Activated CD4-positive, alpha-beta T cell treated with anti-CD3 and anti-CD28 coated beads, Interleukin-2, Interleukin-4, amounts not matched to agents 100 ng/mL and 50 ng/mL, durations not matched to agents 16 hours and 8 hours (primary cell): ENCODE measurements at places on chromosomes 1 and 21.

GRCh38 chr1:154347961-154348360, 22.6 kb downstream of the ATP8B2 start:
- no peak for DNase-seq

DNA sequence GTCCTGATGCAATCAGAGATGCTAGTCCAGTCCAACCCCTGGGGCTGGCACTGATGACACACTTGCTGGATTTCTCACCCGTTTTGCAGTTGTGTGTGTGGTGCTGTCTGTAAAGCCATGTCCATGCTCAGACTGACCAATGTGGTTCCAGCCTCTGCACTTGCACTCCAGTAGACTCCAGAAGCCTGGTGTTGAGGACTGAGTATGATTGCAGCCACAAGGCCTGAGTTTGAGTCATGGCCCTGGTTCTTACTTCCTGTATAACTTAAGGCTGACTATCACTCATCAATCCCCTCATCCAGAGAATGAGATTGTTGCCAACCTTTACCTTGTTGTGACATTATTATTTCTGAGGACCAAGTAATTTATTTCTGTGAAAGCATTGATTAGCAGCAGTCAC, 34.8 kb upstream of the IKBKE start:
- DNase-seq: peak; percentile 36

DNA sequence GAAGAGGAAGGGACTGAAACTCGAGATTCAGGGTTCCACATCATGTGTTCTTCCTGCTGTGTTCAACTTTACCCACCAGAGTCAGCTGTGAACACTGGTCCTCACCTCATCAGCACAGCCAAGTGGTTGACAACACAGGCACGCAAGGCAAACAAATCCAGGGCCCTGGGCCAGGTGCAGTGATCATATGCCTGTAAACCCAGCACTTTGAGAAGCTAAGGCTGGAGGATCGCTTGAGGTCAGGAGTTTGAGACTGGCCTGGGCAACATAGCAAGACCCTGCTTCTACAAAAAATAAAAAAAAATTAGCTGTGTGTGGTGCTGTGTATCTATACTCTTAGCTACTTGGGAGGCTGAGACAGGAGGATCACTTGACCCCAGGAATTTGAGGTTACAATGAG, 8.4 kb upstream of the XKR8 start:
- DNase-seq: no peak

DNA sequence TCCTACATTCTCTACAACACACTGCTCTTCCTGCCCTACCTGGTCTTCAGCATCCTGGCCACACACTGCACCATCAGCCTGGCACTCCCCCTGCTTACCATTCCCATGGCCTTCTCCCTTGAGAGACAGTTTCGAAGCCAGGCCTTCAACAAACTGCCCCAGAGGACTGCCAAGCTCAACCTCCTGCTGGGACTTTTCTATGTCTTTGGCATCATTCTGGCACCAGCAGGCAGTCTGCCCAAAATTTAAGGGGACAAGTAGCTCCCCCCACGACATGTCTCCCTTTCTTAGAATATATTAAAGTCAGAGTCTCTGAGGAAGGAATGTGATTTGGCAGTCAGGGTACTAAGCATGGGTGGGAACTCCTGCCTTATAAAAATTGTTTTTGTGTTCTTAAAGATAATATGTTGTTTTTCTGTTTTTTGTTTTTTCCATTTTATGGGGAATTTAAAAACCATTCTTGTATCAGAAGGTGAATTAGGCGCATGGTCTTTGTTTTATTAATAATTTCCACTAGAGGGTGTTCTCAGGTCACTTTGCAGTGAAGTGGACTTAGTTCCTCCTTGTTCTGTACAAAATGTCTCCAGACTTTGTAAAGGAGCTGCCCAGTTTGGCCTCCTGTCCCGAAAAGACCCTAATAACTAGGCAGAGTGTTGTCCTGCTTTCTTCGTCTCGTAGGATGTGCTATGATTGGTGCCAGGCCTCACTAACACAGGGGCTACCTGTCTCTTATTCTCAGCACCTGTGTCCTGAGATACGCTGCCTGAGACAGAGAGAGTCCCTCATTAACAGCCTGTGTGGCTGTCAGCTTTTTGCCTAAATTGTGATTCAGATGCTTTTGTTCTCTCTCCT, 13.1 kb downstream of the UBIAD1 start:
- DNase-seq: no peak

DNA sequence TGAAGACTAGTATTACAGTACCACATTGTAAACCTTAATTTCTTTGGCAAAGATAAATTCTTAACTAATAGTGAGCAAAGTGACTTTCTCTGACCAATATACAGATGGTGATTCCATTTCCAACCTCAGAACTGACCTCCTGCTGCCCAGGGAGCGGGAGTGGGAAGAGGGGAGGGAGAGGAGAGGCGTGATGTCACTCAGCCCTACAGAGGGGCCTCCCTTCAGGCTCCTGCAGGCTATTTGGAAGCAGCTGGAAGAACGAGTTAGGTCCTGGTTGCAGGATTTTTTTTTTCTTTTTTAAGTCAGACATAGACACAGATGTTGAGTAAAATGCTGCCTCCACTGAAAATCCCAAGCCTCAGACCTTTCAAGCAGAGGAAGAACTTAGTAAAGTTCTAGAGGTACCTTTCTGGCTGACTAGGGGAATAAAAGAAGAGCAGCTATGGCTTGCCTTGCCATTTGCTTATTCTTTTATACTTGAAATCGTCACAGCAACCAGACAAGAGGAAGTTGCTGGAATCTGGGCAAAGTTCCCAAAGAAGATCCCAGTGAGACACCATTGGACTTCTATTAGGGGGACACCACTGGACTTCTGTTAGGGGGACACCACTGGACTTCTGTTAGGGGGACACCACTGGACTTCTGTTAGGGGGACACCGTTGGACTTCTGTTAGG, 54.5 kb downstream of the EXO1 start:
- DNase-seq: no peak

DNA sequence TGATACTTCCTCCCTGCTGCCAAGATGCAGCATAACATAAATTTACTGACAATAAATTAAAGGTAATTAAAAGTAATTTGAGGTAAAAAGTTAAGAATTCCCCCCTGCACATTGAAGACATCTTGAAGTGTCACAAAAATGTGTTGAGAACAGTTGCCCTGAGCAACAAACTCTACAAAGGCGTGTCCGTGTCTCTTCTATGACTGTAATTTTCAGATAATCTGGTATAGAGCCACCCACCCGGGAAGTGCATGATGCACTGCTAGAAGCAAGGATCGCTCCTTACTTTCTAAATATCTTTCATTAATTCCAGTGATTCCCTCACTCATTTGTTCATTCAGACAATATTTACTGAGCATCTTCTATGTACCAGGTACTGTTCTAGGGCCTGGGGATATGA, 11.0 kb upstream of the CASQ1 start:
- DNase-seq: no peak
